T-helper 1 cell (primary cell): ENCODE measurements at places on chromosomes 4 and X.

GRCh38 chr4:6526156-6526555 lies 48.8 kb upstream of the MAN2B2 start:
- DNase-seq, result no peak

GRCh38 chr4:38867478-38868058 lies at the start of gene FAM114A1:
TSS of gene FAM114A1 (plus strand) at chr4:38867806. CDS start at chr4:38878079, 10,273 bp downstream.
- DNase-seq, result no peak

- DNase-seq, result no peak
Measured at GRCh38 chr4:10151182-10151581, 34.6 kb upstream of the WDR1 start.

DNA sequence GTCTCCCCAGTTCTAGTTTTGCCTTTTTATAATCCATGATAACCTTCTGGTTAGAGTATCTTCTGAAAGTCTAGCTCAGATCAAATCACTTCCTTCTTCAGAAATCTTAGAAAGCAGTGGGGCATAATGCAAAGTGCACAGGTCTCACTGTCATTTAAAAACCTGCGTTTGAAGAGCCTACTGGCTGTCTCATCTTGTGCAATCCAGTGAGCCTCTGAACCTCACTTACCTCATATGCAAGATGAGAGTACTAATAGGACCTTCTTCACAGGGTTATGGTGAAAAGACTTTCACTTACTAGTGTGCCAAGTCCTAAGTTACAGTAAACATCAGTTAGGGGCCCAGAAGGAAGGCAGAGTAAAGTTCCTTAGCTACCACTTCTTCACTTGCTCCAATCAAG lies 131.4 kb downstream of the ENOX2 start:
- no peak for DNase-seq

DNA sequence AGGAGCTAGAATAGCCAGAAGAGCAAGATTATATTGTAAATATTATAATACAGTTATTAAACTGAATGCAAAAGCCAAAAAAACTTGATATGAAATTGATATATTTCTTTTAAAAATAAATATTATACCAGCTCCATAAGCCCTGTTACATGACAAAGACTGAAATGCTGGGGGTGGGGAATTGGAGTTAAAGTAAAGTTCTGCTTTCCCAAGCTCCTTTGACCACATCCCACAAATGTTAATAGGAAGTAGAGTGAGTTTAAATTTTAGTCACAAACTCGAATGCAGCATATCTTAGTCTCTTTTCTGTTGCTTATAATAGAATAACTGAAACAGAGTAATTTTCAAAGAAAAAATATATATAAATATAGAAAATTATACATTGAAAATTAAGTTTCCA lies 46.9 kb upstream of the NFKB1 start:
- no peak for DNase-seq

- DNase-seq, result no peak
Measured at GRCh38 chr4:683982-684622, 4.8 kb downstream of the SLC49A3 start.
